ENCODE measurements at places on chromosomes 7 and 10. TPM values are rescaled to one million over a fixed set of nuclear protein-coding genes. Genes with fewer than 3 reads are reported as not detected.
A peak's percentile ranks its signal among the peaks of the same experiment; 100 is the strongest.

DNA sequence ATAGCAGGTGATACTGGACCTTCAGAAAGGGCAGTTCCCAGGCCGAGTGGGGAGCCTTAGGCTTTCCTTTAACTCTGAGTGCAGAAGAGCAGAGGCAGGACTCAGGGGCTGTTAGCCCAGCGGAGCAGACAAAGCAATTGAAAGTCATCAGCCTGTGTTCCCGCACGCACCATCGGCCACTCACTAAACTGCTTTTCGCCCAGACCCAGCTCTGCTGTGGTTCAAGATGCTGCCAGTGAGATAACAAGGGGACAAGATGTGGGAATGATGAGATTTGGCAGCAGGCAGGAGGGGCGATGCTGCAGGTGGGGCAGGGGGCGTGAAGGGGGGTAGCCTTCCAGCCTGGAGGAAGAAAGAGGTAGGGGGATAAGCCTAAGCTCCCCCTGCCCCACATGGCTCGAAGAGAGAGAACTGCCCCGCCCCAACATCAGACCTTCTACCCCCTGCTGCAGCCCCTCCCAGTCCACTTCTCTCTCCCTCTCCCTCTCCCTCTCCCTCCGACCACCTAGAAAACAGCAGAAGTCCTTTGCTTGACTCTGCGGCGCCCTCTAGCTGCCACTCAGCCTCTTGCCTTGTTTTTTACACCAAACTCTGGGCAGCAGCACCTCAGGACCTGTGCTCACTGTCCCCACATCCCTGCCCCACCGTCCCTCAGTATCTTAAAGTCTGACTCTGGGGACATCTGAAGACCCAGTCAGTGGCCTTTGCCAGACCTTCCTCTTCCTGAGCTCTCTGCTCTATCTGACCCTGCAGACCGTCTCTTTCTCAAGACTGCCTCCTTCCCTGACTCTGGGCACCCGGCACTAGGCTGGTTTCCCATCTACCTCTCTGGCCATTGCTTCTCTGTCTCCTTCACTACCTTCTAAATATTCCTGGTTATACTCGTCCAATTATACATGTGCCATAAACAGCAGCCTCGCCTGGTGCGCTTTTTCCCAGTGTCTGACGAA is 110.5 kb downstream of the C10orf105 start:
- peak; percentile 87 for DNase-seq

GRCh38 chr10:44069573-44069972 is 315.3 kb downstream of the CXCL12 start:
- no peak for DNase-seq

DNA sequence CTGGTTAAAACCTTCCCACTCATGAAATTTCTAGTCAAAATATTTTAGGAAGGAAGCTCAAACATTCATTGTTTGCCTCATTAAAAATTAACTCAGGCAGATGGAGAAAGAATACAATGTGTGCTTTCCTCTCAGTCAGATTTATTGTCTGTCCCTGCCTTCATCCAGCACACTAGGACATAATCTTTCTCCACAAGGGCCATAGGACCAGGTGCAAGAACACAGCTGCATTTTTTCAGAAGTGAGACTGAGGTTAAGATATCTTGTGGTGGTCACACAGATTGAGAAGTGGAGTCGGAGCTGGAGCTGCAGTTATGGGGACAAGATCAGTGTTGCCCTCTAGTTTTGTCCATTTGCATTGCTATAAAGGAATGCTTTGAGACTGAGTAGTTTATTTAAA is 666.3 kb downstream of the CCSER2 start:
- no peak for DNase-seq

Gene CALHM3
- total RNA-seq, result not detected

- DNase-seq, result no peak
Measured at GRCh38 chr7:104973909-104974415, 40.0 kb upstream of the KMT2E start.
